Ovary (tissue), 10 donors: ENCODE measurements at places on chromosomes 4 and X. TPM values are rescaled to one million over a fixed set of nuclear protein-coding genes. Genes with fewer than 3 reads are reported as not detected.

The CCDC149 gene
- polyA plus RNA-seq: 19.6 TPM

The SAGE1 gene
- not detected for polyA plus RNA-seq

The CSN1S1 gene
- not detected for polyA plus RNA-seq

The F8A2 gene
- not detected for polyA plus RNA-seq

The ATP8A1 gene
- polyA plus RNA-seq: 10.0 TPM

The GAGE12F gene
- polyA plus RNA-seq: not detected

The ZNF732 gene
- polyA plus RNA-seq: 0.44 TPM

The COL4A6 gene
- 10.9 TPM for polyA plus RNA-seq

The VCX3B gene
- polyA plus RNA-seq: not detected

The EDA gene
- polyA plus RNA-seq: 4.5 TPM

The UGT2B15 gene
- polyA plus RNA-seq: not detected

The KCTD8 gene
- polyA plus RNA-seq: 0.98 TPM

The ZDHHC15 gene
- 2.0 TPM for polyA plus RNA-seq

The RPS6KA6 gene
- polyA plus RNA-seq: 3.1 TPM

The ZNF711 gene
- polyA plus RNA-seq: 6.1 TPM

The NWD2 gene
- polyA plus RNA-seq: 0.01 TPM

The PAGE2 gene
- polyA plus RNA-seq: not detected

The RAB33A gene
- 1.8 TPM for polyA plus RNA-seq

The VSIG4 gene
- polyA plus RNA-seq: 19.4 TPM

The SLC26A1 gene
- polyA plus RNA-seq: 0.28 TPM

The MAGEA11 gene
- not detected for polyA plus RNA-seq

The FGD1 gene
- 6.3 TPM for polyA plus RNA-seq

The SLC16A2 gene
- polyA plus RNA-seq: 16.3 TPM

The FRYL gene
- 33.5 TPM for polyA plus RNA-seq

The JAKMIP1 gene
- 0.33 TPM for polyA plus RNA-seq

The HSD17B13 gene
- polyA plus RNA-seq: 0.48 TPM

The PDGFRA gene
- 192 TPM for polyA plus RNA-seq

The MAGEB6 gene
- polyA plus RNA-seq: not detected

The AR gene
- 7.5 TPM for polyA plus RNA-seq

The TRIML1 gene
- polyA plus RNA-seq: not detected

The MAGEA10 gene
- polyA plus RNA-seq: not detected

The NHS gene
- 4.7 TPM for polyA plus RNA-seq

The BCOR gene
- polyA plus RNA-seq: 22.0 TPM

The HSFX2 gene
- 1.7 TPM for polyA plus RNA-seq

The GYPE gene
- polyA plus RNA-seq: 0.07 TPM

The HDX gene
- 4.3 TPM for polyA plus RNA-seq

The GLRA3 gene
- not detected for polyA plus RNA-seq

The KLHL4 gene
- polyA plus RNA-seq: 4.7 TPM

The CFAP99 gene
- 0.10 TPM for polyA plus RNA-seq

The TLL1 gene
- 0.51 TPM for polyA plus RNA-seq

The HPGDS gene
- 7.4 TPM for polyA plus RNA-seq

The GAGE1 gene
- polyA plus RNA-seq: not detected

The F11 gene
- polyA plus RNA-seq: not detected

The PDE6B gene
- polyA plus RNA-seq: 2.2 TPM

The KLKB1 gene
- 0.38 TPM for polyA plus RNA-seq

The GPR82 gene
- 0.06 TPM for polyA plus RNA-seq

The XPNPEP2 gene
- polyA plus RNA-seq: 0.58 TPM

The PLK4 gene
- 2.1 TPM for polyA plus RNA-seq

The ABLIM2 gene
- polyA plus RNA-seq: 1.3 TPM

The NCBP2L gene
- polyA plus RNA-seq: 0.20 TPM

The SLITRK4 gene
- 5.9 TPM for polyA plus RNA-seq

The SPANXB1 gene
- polyA plus RNA-seq: not detected

The SLIT2 gene
- 16.1 TPM for polyA plus RNA-seq

The FATE1 gene
- polyA plus RNA-seq: 1.4 TPM

The SMAD1 gene
- polyA plus RNA-seq: 14.2 TPM

The FAM184B gene
- 0.17 TPM for polyA plus RNA-seq
